Activated CD8-positive, alpha-beta memory T cell treated with anti-CD3 and anti-CD28 coated beads, Interleukin-2, amount 10 ng/mL, durations not matched to agents 7 days and 5 days (primary cell): ENCODE measurements at places on chromosomes 16 and 17. TPM values are rescaled to one million over a fixed set of nuclear protein-coding genes. Genes with fewer than 3 reads are reported as not detected.

GPT2 gene
- total RNA-seq: 9.6 TPM

GRCh38 chr17:36153895-36154610 lies 22.4 kb downstream of the TBC1D3B start:
- DNase-seq: no peak

- no peak for DNase-seq
These were observed 17.3 kb upstream of the KCNJ12 start for GRCh38 chr17:21358682-21359482.

DNA sequence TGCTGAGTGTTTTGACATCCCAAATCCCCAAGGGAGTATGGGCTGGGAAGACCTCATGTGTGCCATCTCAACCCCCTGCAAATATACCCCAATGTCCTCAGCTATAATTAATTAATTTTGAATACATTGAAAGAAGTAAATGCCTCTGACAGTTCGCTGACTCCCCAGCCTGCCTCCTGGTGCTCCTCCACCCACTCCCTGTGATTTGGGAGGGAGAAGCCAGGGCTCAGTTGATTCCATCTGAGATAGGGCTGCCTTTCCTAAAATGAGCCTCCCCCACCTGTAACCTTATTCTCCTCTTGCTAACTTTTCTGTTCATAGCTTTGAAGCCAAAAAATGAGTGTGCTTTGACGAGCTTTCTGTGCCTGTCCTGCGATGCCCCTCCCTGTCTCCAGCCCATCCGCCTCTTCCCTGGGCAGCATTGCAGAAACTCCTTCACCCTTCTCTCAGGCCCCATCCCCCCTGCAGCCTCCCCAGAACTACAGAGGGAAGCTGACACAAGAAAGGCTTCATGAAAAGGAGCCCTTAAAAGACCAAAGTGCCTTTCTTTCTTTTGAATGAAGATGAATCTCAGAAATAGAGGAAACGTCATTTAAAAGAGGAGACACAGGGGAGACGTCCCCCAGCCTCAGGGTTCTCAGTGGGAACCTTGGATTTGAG lies 70.3 kb downstream of the HLF start:
- DNase-seq: no peak
